SJCRH30 (cell line): ENCODE measurements at places on chromosomes 13 and 19.
A peak's percentile ranks its signal among the peaks of the same experiment; 100 is the strongest.

DNA sequence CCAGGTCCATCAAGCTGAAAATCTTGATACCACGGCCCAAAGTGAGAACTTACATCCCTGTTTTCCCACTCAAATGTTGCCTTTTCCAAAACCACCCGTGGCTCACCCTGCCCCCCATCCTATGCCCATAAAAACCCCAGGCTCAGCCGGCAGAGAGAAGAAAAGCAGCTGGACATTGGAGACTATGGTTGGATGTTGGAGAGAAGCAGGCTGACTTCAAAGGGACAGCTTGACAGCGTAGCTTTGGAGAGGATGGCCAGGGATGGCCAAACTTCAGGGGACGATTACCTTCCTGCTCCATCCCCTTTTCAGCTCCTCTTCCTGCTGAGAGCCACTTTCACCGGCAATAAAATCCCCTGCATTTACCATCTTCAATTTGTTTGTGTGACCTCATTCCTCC is 3.5 kb upstream of the ZNF792 start:
- no peak for DNase-seq

GRCh38 chr13:98108341-98108740 is 34.6 kb upstream of the FARP1 start:
- DNase-seq = no peak

DNA sequence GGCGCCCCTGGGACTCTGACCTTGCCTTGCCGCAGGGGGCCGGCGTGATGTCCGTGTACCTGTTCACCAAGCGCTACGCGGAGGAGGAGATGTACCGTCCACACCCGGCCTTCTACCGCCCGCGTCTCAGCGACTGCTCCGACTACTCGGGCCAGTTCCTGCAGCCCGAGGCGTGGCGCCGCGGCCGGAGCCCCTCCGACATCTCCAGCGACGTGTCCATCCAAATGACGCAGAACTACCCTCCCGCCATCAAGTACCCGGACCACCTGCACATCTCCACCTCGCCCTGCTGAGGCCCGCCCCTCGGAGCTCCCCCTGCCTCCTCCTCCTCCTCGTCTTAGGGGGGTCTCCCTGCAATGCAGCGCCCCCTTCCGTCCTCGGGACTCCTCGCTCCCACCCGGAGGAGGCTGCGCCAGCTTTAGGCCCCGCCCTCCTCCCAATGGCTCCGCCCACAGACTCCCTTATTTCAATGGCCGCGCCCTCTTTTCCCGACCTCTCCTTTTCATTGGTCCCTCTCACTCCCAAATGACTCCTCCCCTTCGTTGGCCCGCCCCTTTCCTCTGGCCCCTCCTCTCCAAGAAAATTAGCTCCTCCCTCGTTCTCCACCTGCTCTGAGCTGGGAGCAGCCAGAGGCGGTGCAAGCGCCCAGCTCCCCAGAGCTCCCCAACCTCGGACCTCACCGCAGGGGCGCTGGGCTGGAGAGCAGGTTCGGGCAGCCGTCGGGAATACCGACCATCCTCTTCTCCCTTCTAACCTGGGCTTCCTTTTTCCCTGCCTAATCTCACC is 20.5 kb upstream of the CACNG8 start:
- peak; percentile 14 for DNase-seq

- DNase-seq = no peak
Observed at GRCh38 chr19:58085348-58085875, 12.6 kb downstream of the ZSCAN18 start.
